Forelimb muscle (tissue), 1 donor: ENCODE measurements at places on chromosomes 11 and 22.

DNA sequence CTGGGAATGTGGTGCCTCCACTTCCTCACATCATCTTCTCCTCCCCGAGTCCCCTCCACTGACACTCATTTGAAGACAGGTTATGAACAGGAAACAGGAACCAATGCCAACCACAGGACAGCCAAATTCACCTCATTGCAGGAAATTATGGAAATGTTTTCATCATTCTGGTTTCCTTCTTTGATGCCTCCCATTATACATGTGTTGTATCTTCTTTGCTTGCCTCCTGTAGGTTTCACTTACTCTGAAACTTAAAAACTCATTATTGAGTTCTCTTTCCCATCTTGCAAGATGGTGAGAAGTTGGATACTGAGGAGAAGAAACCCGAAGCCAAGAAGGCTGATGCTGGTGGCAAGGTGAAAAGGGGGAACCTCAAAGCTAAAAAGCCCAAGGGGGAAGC is 108.5 kb downstream of the PHF21B start:
- DNase-seq: no peak

GRCh38 chr11:16818284-16818683 is 79.8 kb downstream of the C11orf58 start:
- no peak for DNase-seq

DNA sequence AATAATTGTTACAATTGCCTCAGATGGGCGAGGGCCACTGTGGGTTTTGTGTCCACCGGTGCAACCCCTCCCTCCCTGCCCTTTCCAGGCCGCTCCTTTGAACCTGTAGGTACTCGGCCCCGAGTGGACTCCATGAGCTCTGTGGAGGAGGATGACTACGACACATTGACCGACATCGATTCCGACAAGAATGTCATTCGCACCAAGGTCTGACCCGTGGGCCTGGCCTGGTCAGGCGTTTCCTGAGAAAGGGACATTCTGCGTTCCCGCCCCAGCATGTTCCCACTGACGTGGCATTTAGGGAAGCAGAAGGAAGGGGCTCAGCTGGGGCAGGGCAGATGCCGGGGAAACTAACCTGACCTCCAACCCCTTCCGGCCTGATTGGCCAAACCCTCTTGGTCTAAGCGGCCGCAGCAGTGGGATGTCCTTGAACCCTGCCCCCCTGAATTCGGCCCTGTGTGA is 10.1 kb downstream of the SIDT2 start:
- DNase-seq: no peak

GRCh38 chr11:65539744-65540289 is 14.9 kb downstream of the SCYL1 start:
- DNase-seq: no peak

DNA sequence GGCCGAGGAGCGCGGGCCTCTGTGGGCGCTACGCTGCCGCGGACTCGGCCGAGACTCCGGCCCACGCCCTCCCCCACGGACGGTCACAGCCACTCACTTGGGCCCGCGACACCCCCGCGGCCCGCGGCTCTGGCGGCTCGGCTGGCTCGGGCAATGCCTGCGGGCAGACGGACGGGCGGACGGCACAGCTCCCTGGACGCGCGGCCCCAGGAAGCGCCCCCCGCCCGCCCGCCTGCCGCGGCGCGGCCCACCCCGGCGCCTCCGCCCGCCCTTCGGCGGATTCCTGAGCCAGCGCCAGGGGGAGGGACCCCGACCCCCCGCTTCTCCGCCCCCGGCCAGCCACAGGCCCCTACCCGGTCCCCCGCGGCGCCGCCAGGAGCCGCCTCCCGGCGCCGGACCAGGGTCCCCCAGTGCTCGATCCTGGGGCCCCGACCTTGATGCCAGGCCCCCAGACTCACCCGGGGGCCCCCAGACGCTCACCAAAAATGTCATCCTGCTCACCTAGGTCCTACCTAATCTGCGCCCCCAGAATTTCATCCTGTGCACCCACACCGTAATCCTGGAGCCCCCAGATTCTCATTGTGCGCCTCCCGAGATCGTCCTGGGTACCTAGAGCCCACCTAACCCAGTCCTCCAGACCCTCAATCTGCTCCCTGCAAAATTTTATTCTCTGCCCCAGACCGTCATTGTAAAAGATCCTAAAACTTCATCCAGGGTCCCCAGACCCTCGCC is at the start of gene EFEMP2:
EFEMP2 (minus strand) TSS at position 215 of the 732 bp plus-strand sequence. CDS start 446 bp downstream, outside the sequence.
- DNase-seq: no peak

- no peak for DNase-seq
These were observed 11.8 kb downstream of the CDCA5 start for GRCh38 chr11:65071907-65072630.

- DNase-seq: no peak
These were observed 13.2 kb upstream of the HDHD5 start for GRCh38 chr22:17172029-17172833.

GRCh38 chr11:103806130-103806895 is 230.1 kb upstream of the DDI1 start:
- no peak for DNase-seq

GRCh38 chr22:31136155-31136554 is 4.2 kb downstream of the PLA2G3 start:
- no peak for DNase-seq

DNA sequence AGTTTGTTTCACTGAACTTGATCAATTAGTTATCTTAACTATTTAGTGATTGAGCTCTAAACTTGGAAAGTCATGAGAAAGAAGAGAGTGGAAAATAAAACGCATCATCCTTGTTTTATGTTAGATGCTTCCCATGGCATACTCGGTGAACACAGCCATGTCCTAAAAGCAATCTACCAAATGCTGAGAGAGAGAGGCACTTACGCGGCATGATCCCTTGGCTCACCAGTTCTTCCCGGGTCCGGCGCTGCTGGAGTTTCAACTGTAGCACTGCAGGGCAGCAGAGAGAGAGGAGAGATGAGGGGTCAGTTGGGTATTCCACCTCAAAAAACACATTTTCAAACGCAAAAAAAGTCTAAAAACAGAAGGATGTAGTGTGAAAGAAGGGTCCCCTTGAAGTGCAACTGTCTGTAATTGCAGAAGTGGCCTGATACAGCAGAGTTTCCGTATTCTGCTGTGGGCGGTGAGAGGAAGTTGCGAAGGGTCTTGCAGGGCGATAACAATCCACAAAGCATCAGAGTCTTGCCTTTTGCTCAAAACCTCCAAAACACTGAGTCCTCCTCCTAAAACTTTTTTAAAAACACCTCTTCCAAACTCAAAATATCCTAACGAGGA is 92.7 kb downstream of the SGSM3 start:
- no peak for DNase-seq
